Stimulated activated CD4-positive, alpha-beta T cell treated with anti-CD3 and anti-CD28 coated beads, TNF-alpha, amount 100 ng/mL, for 24 hours (primary cell): ENCODE measurements at places on chromosomes 16 and 17.

GRCh38 chr17:15457723-15458094 lies 9.7 kb downstream of the CDRT4 start:
- DNase-seq: no peak

- no peak for DNase-seq
Measured at GRCh38 chr17:51423421-51424160, 163.2 kb downstream of the UTP18 start.

DNA sequence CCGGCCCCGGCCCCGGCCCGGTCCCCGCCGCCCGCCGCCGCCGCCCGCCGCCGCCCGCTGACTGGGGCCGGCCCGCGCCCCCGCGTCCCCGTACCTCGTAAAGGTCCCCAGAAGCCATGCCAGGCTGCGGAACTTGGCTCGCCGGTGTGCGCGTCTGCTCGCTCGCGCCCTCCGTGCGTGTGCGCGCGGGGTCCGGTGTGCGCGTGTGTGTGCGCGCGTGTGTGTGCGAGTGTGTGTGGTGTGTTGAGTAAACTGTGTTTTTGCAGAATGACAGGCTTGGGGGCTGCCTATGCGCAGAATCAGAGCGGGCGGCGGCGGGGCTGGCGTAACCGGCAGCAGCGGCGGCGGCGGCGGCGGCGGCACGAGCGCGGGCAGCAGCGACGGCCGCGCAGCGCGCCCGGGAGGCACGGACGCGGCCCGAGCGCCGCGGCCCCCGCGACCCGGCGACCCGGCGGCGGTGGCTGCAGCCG lies 307 bp downstream of the CDYL2 start:
- peak; percentile 65 for DNase-seq

- no peak for DNase-seq
Measured at GRCh38 chr17:6239241-6239798, 169.1 kb downstream of the WSCD1 start.

GRCh38 chr17:9004132-9004960 lies 17.0 kb upstream of the NTN1 start:
- no peak for DNase-seq

DNA sequence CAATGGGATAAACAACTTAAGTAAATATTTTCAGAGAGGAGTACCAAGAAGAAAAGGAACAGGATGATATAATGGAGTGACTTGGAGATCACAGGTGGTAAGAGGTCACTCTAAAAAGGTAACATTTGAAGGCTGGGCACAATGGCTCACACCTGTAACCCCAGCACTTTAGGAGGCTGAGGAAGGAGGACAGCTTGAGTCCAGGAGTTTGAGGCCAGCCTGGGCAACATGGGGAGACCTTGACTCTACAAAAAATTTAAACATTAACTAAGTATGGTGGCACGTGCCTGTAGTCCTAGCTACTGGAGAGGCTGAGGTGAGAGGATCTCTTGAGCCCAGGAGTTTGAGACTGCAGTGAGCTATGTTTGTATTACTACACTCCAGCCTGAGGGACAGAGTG lies 3.4 kb upstream of the TMEM11 start:
- no peak for DNase-seq

GRCh38 chr16:67551972-67552371 lies 10.4 kb upstream of the CTCF start:
- DNase-seq: no peak

DNA sequence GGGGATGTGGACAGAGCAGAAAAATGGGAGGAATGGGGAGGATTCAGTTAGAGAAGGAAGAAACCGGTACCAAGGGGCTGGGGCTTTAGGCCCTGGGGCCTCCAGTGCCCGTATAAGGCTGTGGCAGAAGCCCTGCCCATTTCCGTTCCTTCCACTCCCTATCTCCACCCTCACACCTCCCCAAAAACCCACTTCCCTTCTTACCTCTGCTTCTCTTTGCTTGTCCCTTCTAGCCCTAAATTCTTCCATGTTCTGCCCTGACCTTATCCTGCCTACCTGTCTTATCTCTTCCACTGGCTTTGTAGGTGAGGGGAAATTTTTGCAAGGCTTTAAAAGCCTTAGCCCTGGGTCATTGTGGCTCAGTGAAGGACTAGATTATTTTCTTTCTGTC lies 4.1 kb downstream of the RNF167 start:
- DNase-seq: no peak

DNA sequence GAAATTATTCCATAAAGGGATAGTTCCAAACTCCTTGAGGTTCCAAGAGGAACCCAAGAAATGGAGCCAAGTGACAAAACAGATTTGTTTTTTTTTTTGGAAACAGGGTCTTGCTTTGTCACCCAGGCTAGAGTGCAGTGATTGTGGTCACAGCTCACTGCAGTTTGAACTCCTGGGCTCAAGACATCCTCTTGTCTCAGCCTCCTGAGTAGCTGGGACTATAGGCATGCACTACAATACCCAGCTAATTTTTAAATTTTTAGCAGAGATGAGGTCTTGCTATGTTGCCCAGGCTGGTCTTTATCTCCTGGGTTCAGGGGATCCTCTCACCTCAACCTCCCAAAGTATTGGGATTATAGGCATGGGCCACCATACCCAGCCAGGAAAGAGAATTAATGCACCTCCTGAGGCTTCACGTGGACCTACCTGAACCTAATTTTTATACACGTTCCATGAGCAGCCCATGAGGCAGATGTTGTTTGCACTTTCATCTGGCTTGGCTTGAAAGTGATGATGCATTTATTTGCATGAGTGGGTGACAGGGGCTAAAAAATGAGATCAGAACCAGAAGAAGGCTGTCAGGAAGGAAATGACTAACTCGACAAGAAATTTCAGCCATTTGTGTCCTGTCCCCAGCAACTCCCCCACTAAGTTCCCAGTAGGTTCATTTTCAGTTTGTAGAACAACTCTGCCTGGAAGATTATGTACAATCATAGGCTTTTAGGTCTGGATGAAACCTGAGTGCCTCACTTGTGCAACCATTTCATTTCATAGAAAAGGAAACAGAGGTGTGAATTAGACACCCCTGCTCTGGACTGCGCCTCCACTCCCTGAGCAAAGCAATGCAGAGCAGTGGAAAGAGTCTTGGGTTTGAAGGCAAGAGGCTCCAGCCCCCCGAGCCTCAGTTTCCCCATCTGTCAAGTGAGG lies 10.3 kb upstream of the IRF8 start:
- no peak for DNase-seq
